ENCODE measurements at places on chromosomes 3 and 15. TPM values are rescaled to one million over a fixed set of nuclear protein-coding genes. Genes with fewer than 3 reads are reported as not detected.

- no peak for DNase-seq
These were observed 52.4 kb downstream of the TRIM69 start for GRCh38 chr15:44788748-44789147.

GRCh38 chr3:131361464-131362421 lies 19.8 kb upstream of the NUDT16 start:
- no peak for DNase-seq

DNA sequence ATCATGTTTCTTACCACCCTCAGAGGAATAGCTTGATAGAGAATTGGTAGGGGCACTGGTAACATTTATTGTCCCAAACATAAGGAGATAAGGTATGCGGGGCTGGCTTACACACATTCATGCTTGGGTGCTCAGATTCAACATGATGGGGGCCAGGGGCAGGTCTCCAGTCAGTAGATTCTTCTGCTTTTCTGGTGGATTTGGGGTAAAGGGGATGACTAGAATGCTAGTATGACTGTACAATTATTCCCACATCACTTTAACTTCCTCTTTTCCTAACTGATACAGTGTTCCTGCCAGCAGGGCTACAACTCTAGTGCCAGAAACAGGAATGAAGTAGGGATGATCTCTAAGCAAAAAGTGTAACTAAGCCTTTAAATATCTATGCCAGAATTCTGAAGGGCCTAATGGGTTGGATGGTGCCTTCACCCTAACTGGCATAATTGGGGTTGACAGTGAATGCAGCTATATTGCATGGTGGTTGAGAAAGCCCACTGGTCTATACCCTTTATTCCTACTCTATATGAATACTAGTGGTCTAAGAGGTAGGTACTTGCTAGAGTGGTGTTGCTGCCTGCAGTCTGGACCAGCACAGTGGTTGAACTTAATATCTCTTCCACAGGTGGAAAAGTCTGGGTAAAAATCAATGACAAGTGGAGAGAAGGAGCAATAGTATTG lies 117.4 kb downstream of the IL12A start:
- DNase-seq: no peak

- no peak for DNase-seq
These were observed 259.6 kb downstream of the XXYLT1 start for GRCh38 chr3:195011231-195011834.

DNA sequence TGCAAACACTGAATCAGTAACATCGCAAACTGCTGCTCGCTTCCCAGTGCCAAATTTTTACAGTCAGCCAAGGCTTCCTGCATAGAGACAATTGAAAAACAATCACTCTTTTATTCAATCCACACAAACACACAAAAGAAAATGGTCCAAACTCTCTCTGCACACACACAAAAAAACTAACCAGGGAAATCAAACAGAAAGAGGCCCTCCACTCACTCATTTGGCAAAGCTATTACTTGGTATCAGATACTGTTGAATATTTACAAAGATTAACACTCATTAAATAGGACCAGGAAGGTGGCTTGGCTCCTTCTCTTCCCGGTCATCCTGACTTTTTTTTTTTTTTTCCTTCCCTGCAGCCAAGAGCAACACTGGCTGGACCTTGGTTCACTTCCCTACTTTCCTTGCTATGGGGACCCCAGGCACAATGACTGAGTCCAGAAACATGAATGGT lies 62.4 kb upstream of the SPATA12 start:
- no peak for DNase-seq

DNA sequence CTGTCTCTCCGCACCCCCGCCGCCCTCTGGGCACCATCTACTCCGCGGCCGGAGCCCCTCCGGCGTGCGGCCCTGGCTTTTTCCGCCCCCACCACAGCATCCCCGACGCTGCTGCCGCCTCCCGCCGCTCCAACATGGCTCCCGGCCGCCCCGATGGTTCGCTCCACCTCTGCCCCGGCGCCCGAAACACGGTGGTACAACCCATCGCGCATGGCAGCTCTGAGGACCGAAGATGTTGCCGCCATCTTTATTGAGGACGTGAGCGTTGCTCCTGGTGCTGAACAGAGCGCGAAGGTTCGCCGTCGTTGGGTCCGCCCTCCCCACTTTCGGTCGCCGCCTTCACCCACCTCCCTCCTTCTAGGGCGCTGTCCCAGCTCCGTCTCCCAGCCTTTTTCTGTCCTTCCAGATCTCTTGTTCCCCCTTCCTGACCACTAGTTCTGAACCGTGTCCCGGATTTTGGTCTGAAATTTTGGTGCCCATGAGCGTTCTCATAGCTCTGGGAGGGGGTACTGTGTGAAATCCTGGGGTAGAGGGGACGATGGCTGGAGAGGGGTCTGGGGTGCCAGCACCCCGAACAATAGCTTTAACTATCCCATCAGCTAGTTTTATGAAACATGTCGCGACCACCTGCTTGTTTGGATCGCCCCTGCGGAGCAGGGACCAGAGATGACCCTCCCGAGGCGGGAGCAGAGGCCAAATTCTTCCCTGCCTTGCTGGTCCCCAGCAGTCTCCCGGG lies at the start of gene CELSR3:
Gene CELSR3, minus strand, starts transcription at position 134 of the 736 bp plus-strand sequence. CDS start 252 bp downstream, outside the sequence.
- DNase-seq: no peak

- no peak for DNase-seq
These were observed 11.6 kb upstream of the CILP start for GRCh38 chr15:65222891-65223290.

DNA sequence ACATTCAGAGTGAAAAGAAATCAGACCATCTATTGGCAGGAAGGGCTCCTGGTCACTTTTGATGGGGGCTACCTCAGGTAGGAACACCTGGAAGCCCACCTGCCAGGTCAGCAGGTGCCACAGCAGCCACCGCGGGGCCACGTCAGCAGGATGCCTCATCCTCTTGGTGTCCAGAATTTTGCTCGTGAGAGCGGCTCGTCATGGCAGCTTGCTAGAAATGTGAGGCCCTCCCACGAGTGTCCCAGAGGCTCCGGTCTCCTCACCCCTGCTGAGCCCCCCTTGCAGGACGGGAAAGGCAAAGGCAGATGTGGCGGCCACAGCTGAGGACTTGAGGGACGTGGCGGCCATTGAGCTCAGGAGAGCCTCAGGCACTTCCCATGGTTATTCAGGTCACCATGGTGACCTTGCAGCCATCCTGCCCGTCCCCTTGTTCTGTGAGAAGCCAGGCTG lies 129.4 kb downstream of the LRRK1 start:
- no peak for DNase-seq

Gene SPINK8
- total RNA-seq: not detected

Gene LRTM1
- total RNA-seq: not detected

GRCh38 chr15:70025413-70026296 lies 72.1 kb downstream of the TLE3 start:
- no peak for DNase-seq

DNA sequence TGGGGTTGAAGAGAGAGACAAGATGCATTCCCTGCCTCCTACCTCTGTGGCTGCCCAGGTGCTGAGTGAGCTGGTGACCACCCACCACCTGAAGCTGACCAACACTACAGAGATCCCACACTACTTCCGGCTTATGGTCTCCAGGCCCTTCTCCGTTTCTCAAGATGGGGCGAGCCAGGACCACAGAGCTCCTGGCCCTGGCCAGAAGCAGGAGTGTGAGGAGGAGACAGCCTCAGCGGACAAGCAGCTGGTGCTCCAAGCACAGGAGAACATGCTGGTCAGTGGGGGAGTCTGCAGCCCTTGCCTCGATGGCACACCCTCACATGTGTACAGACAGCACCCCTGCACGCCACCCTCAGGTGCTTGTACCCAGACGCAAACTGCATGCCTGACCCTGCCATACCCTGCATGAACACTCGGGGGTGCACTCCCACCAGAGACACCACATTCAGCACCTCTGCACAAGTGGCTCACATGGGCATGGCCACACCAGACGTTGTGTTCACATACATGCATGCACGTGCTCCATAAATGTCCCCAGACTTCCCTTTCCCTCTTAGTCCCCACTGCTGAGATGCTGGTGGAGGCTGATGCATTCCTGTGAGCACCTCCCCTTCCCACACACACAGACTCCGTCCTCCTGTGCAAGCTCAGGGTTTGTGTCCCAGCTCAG lies 19.0 kb downstream of the ACAA1 start:
- DNase-seq: peak; percentile 58

DNA sequence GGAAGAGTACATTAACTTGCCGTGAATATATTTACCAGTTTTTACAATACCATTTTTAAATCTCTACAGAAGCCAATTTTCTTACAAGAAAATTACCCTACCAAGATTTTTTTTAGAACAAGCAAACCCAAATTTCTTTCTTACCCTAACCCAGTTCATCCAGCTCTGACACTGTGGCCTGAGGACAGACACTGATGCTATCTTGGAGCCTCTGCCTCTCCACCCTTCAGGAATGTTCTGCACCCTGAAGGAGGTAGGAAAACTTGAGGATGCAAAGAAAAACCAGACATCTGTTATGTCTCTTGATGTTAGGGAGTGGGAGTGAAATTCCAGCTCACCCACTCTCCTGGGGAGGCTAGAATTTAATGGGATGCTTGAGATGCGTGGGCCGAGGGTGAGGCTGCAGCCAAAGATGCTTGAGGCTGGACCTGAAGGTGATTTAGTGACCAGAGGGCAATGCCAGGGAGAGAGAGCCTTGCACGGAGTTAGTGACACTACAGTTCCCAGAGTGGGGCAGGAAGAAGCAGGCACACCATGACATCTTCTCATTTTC lies 69.9 kb downstream of the LIPC start:
- DNase-seq: no peak

DNA sequence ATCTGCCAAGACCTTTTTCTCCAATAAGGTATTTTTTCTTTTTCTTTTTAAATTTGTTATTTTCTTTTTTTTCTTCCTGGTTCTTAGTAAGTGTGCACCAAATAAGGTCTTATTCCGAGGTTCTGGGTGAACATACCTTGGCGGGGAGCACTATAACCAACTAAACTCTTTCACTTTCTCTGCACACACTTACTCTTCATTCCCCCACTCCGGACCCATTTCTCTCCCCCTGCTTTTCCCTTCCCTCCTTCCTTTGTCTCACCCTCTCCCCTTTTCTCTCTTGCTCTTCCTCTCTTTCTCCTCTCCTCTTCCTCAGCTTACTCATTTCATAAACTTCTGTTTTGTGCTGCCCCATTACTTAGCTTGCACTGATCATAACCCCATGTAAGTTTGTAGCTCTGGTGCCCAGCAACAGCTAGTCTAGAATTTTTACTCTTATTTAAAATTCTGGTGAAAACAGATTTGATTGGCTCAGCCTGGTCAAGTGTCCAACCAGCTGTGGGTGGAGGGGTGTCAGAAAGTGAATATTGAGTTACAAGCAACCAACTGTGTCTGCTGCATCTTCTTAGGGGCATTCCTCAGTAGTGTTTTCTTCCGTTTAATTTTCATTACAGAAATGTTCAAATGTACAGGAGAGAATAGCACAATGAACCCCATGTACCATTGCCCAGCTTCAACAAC lies 297.5 kb downstream of the SHQ1 start:
- no peak for DNase-seq

GRCh38 chr15:41698779-41699178 lies 38.6 kb downstream of the MGA start:
- no peak for DNase-seq

GRCh38 chr15:91243826-91244225 lies 143.8 kb downstream of the SV2B start:
- DNase-seq: no peak

Gene CCDC33
- total RNA-seq: not detected

GRCh38 chr3:115208066-115208750 lies 61.1 kb upstream of the ZBTB20 start:
- no peak for DNase-seq

GRCh38 chr3:114144909-114145688 lies 33.8 kb downstream of the DRD3 start:
- DNase-seq: no peak
